Neural crest cell (in vitro differentiated cells): ENCODE measurements at places on chromosomes 3 and 15.

DNA sequence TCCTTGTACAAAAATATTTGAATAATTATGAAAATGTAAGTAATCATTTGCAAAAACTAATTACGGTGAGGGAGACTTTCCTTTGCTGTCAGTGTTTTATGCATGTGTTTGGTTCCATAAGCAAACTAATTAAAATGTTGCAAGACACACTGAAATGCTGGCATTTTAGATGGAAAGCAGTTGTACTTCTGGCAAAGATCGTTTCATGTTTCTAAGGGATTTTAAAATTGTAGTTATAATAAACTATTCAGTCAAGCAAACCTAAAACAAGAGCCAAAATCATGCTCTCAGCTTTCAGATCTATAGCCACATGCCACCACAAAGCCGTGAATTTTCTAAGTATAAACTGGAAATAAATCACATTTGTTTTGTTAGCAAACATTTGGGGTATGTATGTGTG, 240.1 kb upstream of the ZNF385D start:
- DNase-seq: no peak

- DNase-seq: no peak
These were observed 87.6 kb downstream of the CLDN1 start for GRCh38 chr3:190234621-190235020.

- DNase-seq: no peak
These were observed 55.0 kb downstream of the SETD5 start for GRCh38 chr3:9452417-9452816.

DNA sequence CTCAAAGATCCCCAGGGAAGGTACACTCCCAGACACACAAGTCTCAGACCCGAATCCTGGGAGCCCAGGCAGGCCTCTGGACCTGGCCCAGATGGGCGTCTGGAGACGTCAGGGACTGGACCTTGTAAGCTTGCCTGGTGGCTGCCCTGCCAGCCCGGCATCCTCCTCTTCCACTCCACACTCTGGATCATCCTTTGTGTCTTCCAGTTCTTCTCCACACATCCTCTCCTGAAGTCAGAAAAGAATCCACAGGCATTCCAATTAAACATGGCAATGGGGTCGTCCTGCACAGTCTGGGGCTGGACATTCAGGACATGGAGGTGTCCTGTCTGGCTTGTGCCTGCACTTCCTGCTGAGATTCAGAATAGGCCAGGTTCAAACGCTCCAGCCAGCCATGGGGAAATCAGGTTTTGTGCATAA, 208.8 kb upstream of the IGF1R start:
- DNase-seq: no peak

DNA sequence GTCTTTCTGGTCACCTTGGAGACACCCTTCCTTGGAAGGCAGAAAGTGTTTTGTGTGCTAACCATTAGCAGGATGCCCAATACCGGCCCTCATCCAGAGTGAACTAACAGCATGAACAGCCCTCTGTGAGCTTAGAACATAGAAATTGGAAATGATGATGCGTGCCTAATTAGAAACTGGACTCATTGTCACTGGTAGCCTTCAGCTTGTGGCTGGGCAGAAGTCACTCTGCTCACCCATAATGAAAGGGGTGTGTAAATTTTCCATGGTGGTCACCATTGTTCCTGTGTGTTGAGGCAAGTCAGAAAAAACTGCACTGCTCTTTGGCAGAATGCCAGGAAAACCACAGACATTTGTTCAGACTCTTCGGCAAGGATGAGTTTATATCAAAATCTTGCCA, 74.7 kb upstream of the CNTN4 start:
- DNase-seq: no peak

- no peak for DNase-seq
These were observed 20.7 kb upstream of the TGFBR2 start for GRCh38 chr3:30585654-30586053.

DNA sequence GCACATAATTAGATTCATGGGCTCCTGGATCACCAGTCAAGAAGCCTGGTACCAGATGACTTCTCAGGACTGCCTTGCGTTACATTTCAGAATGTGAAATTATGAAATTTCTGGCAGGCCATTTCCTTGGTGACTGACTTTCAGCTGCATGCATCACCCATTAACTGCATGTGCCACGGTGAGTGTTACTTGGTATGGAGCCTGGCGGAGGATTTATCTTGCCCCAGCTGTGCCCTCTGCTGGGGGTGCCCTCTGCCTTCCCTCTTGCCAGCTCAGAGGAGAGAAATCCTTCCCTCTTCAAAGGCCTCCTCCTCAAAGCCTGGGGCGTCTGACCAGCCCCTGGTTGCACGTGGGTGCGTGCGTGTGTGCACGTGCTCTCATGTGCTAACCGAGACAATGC, 57.7 kb upstream of the CTSH start:
- DNase-seq: no peak

GRCh38 chr3:136671921-136672320, 80.3 kb downstream of the STAG1 start:
- no peak for DNase-seq

DNA sequence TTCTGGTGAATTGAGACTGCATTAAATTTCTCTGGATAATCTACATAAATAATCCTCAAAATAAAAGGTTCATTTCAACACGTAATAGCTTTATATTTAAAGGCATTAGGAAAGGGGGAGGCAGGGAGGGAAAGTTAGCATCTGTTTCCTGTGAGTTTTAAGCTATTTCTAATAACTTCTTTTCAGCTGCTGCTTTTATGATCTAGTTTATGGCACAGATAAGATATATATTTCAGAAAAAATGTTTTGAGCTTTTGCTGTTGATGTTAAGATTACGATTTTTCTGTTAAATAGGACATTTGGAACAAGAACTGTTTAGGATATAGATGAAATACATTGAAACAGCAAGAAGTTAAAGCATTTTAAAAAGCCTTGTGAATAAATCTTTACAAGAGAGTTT, 30.0 kb downstream of the UBE2E1 start:
- DNase-seq: no peak

- no peak for DNase-seq
These were observed 164.5 kb downstream of the THSD4 start for GRCh38 chr15:71279757-71280141.

DNA sequence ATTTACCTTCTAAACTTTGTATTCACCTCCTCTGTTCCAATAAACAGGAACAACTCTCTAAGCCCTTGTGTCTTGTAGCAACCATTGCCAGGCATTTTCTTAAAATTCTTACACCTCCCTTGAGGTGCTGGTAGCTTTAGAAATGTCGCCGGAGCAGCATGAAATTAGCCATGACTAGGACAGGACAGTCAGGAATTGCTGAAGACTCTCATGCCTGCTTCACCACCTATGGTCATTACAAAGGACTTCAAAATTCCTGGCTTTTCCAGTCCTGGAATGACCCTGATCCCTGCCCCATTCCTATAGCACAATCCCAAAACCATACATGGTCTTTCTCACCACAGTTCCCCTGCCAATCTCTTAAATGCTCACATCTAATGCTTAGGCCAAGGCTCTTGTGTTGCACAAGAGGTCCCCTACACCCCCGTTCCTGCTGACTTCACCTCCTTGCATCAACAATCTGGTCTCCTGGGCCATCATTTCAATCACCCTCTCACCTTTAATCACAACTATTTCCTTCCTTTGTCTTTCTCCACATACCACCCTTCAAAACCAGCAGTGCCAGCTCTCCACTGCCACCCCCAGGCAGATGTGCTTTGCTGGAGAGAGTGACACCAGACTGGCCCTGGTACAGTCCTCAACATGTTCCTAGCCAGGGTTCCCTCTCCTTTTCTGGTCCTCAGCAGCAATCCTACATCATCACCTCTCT, 113.2 kb upstream of the TJP1 start:
- no peak for DNase-seq

GRCh38 chr3:102301155-102301880, 133.5 kb upstream of the ZPLD1 start:
- DNase-seq: no peak

DNA sequence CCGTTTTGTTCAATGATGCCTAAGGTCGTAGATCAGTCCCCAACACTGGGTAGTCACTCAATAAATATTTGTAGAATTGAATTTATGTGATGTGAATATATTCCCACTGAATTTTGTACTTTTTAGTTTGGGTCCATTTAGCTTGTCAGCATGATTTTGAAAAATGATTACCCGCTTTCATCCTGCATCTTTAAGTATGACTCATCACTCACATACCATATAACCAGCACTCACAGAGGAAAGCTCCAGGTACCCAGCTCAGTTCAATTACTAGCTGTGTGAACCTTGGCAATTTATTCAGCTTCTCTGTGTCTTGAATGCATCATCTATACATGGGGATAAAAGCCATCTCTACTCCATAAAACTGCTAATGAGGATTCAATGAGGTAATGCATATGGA, 2.2 kb upstream of the MLF1 start:
- DNase-seq: no peak

DNA sequence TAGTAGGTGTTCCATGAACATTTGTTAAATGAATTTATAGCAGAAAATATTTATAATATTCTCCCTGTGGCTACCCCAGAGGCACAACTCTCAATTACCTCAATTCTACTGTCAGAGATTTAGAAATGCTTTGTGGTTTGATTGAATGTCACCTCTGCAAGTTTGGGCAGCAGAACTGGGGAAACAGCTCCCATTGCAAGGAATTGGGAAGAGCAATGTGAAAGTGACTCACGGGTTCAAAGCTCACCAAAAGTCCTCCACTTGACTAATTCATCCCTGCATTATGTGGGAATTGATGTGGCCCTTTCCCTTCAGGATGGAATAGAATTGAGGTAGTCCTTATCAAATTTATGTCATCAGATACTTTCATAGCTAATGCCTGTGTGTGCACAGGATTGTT, 562.7 kb downstream of the MFSD1 start:
- DNase-seq: no peak

- DNase-seq: no peak
These were observed 11.0 kb upstream of the C3orf49 start for GRCh38 chr3:63807961-63808565.

GRCh38 chr15:33029109-33029652, 165.3 kb downstream of the FMN1 start:
- DNase-seq: no peak

DNA sequence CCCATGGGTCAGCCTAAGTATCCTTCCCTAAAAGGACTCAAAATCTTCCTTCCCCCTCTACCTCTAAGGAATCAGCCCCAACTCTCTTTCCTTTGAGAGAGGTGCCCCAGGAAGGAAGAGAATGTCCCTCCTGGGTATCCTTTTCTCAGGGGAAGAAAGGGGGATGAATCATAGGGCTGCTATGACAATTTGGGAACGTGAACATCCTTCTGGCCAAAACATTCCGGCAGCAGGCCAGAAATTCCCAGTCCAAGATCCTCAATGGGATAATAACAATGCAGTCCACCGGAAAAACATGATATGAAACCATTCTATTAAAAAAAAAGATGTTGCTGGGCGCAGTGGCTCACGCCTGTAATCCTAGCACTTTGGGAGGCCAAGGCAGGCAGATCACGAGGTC, 50.8 kb upstream of the CACNA2D3 start:
- no peak for DNase-seq

- no peak for DNase-seq
These were observed 59.2 kb downstream of the SH3BP5 start for GRCh38 chr3:15273227-15273626.

GRCh38 chr3:126961191-126961790, 21.6 kb upstream of the PLXNA1 start:
- no peak for DNase-seq

DNA sequence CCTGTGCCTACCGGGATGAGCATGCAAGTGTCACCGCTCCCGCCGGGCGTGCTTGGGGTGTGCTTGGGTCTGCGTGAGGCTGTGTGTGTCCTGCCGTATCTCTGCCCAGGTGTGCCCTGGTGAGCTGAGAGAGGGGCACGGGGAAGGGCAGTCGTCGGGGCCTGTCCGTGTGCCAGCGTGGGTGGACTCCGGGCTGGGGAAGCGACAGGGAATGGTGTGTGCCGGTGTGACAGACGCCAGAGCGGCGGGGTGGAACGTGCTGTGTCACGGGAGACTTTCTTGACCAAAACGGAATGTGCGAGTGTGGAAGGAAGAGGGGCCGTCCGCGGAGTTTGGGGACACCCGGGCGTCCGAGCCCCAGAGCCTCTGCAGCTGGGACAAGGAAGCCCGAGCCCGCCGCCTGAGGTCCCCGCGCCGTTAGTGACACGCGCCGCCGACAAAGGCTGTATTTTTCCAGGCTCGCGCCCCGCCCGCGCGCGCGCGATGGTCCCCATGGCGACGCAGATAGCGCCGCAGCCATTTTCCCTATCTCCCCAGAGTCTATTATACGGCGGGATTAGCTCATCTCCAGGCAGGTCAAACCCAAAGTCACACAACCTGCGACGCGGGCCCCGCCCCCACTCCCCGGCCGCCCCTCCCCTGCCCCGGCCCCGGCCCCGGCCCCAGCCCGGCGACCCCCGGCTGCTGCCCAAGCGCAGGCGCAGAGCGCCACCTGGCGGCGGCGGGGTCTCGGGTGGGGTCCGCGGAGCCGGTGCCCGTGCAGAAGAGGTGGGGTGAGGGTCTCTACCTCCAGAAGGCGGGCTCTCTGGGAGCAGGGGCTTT, 4.5 kb upstream of the GATA2 start:
- DNase-seq: peak; percentile 82

GRCh38 chr3:42696356-42697288, 6.0 kb downstream of the HHATL start:
- DNase-seq: no peak

DNA sequence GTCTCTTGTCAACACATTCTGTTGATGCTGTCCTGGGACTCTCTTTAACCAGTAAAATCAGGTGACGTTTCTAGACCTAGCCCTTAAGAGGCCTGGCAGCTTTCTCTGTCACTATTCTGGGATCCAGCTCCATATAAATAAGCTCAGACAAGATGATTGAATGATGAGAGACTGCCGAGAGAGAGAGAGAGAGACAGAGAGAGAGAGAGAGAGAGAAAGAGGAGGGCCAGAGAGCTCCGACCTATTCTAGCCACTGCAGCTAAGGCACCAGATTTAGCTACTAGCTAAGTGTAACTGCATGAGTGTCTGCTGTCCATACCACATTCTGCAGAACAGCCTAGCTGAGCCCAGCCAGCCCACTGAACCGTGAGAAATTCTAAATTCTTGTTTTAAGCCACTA, 36.1 kb upstream of the CTXND1 start:
- DNase-seq: no peak

DNA sequence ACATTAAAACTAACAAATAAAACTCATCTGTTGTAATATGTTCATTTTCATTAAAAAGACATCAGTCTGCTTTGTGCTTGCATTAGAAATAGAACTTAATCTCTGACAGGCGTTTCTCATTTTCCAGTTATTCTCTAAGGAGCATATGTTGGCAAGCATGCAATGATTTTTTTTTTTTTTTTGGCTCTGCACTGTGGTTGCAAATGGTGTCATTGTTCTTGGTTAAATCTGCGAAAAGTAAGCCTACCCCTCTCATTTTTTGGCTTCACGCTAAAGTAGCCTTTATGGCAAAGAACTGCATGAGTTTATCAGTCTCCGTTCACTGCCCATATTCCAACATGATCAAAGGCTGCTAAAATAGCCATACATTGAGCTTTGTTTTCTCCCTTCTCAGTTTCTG, 403.2 kb downstream of the MECOM start:
- no peak for DNase-seq

DNA sequence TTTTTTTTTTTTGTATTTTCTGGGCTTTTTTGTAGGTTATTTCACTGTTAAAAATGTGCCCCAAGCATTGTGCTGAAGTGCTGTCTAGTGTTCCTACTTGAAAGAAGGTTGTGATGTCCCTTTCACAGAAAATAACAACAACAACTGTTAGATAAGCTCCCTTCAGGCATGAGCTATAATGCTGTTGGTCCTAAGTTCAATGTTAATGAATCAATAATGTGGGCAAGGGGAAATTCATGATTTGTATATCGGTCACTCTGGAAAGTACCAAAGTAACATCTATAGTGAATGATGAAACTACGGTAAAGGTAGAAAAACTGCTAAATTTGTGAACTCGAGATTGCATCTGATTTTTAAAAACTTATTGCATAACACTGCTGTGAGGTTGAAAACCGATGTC, 539.4 kb downstream of the CADM2 start:
- DNase-seq: no peak
